Type B pancreatic cell (in vitro differentiated cells): ENCODE measurements at places on chromosomes 6 and 20. TPM values are rescaled to one million over a fixed set of nuclear protein-coding genes. Genes with fewer than 3 reads are reported as not detected.
A peak's percentile ranks its signal among the peaks of the same experiment; 100 is the strongest.

GRM1 gene
- total RNA-seq, result 0.39 and 0.43 TPM in 2 replicates

DNA sequence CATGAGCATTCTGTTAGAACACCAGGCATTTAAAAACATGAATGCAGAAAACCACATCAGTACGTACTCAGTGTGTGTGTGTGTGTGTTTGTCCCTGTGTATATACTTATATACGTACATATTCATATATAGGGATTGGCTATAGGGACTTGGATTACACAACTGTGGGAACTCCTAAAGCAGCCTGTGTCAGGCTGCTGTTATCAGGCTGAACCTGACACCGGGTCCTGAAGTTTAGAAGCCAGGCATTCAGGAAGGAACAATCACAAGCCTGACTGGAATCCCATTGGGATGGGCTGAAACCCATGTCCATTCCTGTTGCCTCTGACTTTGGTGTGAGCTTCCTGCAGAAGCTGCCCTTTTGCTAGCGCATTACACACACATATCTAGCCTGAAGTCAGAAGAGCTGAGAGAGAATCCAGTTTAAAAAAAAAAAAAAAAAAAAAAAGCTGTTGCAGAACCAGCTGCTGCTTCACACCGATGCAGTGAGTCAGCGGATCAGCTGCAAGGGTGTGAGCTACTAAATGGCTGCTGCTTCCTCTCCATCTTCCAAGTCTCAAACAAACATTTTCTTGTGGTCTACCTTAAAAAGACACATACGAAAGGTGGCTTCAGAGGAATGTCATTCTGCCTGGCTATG is 348.1 kb downstream of the THBS2 start:
- H3K4me3 ChIP-seq, result no peak overlapping the region
- H3K36me3 ChIP-seq, result no peaks in the 10 kb centered on the region
- no peak overlapping the region for H3K27ac ChIP-seq
- peaks cover 4% of the 10 kb centered on the region for H3K27me3 ChIP-seq
- no peaks in the 10 kb centered on the region for H3K4me1 ChIP-seq
- no peak for DNase-seq

GRCh38 chr6:68238097-68238601 is 396.9 kb upstream of the ADGRB3 start:
- no peak for DNase-seq
- H3K27ac ChIP-seq, result no peak overlapping the region
- no peaks in the 10 kb centered on the region for H3K36me3 ChIP-seq
- H3K4me1 ChIP-seq, result peaks cover 22% of the 10 kb centered on the region
- H3K4me3 ChIP-seq, result no peak overlapping the region
- no peaks in the 10 kb centered on the region for H3K27me3 ChIP-seq

GRCh38 chr6:55968926-55969325 is 93.5 kb upstream of the BMP5 start:
- H3K27ac ChIP-seq, result no peak overlapping the region
- no peaks in the 10 kb centered on the region for H3K4me1 ChIP-seq
- DNase-seq, result no peak
- H3K36me3 ChIP-seq, result no peaks in the 10 kb centered on the region

DNA sequence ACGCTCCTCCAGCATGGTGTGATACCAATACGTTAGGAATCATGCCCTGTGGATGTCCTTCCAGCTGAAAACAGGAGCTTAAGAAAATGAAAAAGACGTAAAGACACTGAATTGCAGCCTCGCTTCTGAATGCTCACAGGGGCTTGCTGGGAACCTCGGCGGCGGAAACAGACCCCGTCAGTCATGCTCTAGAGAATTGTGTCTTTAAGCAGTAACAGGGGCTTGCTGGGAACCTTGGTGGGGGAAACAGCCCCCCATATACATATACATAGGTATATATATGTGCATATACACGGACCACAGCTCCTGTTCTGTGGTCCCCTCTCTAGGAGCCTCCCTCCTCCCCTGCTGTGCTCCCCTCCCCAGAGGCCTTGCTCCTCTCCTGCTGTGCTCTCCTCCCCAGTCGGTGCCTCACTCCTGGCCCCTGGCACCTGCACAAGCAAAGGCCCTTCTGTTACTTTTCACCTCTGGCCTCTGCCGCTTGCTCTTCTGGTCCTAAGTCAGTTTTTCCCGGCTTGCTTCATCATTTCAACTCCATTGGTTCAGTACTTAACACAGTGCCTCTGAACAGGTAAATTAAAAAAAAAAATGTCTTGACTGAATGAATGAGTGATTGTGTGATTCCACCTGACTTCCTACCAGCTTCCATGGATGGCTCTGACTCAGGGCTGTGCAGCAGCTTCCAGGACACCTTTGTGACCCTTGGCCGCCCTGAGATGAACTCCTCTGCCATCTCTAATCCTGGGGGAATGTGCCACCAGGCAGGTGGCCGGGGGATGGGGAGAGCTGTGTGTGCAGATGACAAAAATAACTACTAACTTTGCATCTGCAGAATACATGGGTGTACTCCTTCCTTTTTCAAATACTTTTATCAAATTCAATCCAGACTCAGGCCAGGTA is 246.1 kb downstream of the SMOC2 start:
- H3K27ac ChIP-seq, result peak overlapping the region; percentile 43
- H3K4me1 ChIP-seq, result peaks cover 32% of the 10 kb centered on the region
- no peaks in the 10 kb centered on the region for H3K36me3 ChIP-seq
- peaks cover 3% of the 10 kb centered on the region for H3K27me3 ChIP-seq

DNA sequence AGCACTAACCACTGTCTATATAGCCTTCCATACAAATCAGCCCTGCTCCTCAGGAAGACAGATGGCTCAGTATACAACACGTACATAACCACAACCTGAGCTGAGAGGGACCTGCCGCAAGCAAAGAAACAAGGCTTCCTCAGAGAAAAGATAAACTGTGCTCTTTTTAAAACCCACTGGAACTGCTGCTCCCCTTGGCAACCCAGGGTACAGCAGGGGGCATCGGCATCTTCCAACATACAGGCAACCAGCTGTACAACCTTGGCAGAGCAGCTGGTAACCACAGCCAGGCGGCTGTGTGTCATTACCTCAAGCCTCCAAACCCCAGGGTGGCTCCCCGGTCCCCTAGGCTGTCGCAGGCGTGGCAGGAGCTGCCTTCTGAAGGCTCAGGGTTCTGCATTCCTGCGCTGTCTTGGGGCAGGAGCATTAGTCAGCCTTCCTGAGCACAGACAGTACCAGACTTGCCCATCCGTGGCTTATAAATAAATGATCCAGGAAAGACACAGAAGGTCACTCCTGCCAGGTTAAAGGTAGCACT is 249.5 kb downstream of the ADGRG6 start:
- H3K27me3 ChIP-seq, result peaks cover 3% of the 10 kb centered on the region
- H3K4me3 ChIP-seq, result no peak overlapping the region
- no peaks in the 10 kb centered on the region for H3K4me1 ChIP-seq
- no peak for DNase-seq

C6orf163 gene
- total RNA-seq, result 3.3 and 4.7 TPM in 2 replicates
